ENCODE measurements at places on chromosomes 5 and 9. TPM values are rescaled to one million over a fixed set of nuclear protein-coding genes. Genes with fewer than 3 reads are reported as not detected.

The PTGES gene
- total RNA-seq = not detected

The FNIP1 gene
- total RNA-seq = 51.9 TPM

The PRDM12 gene
- total RNA-seq = not detected

The CYSRT1 gene
- total RNA-seq = 0.29 TPM

The NKD2 gene
- total RNA-seq = not detected

The OR2K2 gene
- total RNA-seq = not detected

The ECM2 gene
- 0.07 TPM for total RNA-seq

The CDH9 gene
- total RNA-seq = not detected

The HTR1A gene
- not detected for total RNA-seq

The GARIN3 gene
- not detected for total RNA-seq

The ADAMTS16 gene
- total RNA-seq = not detected

The URM1 gene
- total RNA-seq = 55.3 TPM

The COL23A1 gene
- total RNA-seq = not detected

The RANBP17 gene
- total RNA-seq = 8.0 TPM

The SUSD3 gene
- 0.13 TPM for total RNA-seq

The SPATA31A3 gene
- not detected for total RNA-seq

The NFIB gene
- 191 TPM for total RNA-seq

The SLC45A2 gene
- not detected for total RNA-seq

The ZNF618 gene
- 28.3 TPM for total RNA-seq

The ANKRD34B gene
- total RNA-seq = not detected

The SV2C gene
- total RNA-seq = not detected

The DAB2IP gene
- 35.2 TPM for total RNA-seq

The LSM11 gene
- total RNA-seq = 10.5 TPM

All from thoracic aorta endothelial cell (primary cell).